Stimulated activated CD8-positive, alpha-beta memory T cell treated with anti-CD3 and anti-CD28 coated beads, Interleukin-7, amount 100 ng/mL, for 1 hour (primary cell): ENCODE measurements at places on chromosomes 2 and 18.

- no peak for DNase-seq
Measured at GRCh38 chr18:44733069-44733753, 52.5 kb downstream of the SETBP1 start.

DNA sequence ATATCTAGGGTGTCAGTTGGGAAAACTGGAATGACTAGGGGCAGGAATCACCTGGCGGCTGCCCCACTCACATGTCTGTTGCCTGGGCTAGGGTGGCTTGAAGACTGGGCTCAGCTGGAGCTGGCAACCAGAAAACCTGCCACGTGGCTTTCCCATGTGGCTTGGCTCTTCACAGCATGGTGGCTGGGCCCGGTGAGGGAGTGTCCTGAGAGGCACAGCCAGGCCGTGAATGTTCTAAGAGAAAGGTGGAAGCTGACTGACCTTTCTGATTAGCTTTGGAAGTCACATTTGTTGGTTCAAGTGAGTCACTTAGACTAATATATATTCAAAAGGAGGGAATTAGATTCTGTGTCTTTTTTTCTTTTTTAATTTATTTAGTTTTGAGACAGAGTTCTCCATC lies 22.7 kb downstream of the SP5 start:
- no peak for DNase-seq

DNA sequence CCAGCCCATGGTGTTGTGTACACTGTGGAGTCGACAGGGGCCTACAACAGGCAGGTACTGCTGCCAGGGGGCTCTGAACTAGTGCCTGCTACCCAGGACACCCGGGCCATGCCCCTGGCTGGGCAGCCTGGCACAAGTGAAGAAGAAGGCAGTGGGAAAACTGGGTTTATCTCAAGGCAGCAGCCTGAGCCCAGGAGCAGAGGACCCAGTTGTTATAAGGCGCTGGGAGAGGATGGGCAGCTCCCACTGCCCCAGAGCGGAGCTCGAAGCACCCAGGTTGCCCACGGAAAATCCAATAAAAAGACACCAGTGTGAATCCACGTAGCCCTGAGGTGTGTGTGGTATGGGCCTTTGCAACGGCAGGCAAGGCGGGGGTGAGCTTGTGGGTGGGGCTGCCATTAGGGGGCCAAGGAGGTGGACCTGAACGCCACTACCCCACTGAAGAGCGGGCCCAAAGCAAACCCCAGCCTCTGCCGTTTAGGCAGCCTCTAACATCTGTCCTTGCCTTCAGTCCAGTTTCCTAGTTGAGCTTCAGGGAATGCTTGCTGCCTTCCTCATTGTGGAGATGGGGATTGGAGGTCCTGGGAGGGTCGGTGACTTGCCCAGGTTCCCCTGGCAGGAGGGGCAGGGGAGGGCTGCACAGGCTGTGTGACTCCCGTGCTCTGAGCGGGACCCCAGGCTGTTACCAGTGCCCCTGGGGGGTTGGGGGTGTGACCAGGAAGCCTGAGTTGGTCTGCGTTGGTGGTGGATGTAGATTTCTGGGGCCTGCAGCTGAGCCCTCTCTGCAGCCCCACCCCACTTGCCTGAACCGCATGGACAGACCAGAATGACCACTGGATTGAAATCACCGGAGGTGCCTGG lies 16.0 kb downstream of the ARID5A start:
- DNase-seq: no peak

- no peak for DNase-seq
Measured at GRCh38 chr2:43361286-43361685, 134.9 kb upstream of the ZFP36L2 start.
